Heart right ventricle (tissue), 16 donors: ENCODE measurements at places on chromosomes 16 and 17.

DNA sequence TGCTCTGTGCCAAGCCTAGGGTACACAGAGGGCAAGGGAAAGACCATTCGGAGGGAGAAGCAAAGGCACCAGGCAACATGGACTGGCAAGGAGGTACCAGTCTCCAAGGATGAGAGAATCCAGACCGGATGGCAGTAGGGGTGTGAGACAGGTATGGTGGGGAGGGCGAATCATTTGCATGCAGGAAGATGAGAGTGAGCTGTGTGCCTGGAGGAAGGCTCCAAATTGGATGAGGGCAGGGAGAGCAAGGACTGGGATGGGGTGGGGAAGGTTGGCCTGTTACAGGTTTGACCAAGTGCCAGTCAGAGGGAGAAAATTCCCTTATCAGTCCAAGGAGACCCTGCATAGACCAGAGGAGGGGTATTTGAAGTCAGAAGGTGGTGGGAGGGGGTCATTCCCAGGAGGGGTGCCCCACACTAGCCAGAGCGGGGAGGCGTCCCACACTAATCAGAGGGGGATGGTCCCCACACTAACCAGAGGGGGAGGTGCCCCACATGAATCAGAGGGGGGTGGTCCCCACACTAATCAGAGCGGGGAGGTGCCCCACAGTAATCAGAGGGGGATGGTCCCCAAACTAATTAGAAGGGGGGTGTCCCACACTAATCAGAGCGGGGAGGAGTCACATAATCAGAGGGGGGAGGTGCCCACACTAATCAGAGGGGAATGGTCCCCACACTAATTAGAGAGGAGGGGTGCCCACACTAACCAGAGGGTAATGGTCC lies 737 bp downstream of the CANT1 start:
- no peak for DNase-seq

DNA sequence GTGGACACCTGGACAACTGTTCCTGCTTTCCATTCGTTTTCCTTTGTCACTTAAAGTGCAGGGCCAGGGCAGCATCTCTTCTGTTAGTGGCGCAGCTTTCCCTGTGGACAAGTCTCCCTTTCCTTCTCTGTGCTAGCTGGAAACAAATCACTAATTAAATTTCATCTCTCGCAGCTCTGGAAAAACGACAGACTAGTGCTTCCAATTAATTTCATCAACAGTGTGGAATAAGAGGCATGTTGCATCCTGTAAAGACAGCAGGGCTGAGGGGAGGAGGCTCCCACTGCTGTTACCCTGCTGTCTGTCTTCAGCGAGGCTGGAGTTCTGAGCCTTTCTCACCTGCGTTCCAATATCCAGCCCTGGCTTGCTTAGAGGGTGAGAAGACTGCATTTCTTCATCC lies 352.1 kb upstream of the HSBP1 start:
- no peak for DNase-seq

DNA sequence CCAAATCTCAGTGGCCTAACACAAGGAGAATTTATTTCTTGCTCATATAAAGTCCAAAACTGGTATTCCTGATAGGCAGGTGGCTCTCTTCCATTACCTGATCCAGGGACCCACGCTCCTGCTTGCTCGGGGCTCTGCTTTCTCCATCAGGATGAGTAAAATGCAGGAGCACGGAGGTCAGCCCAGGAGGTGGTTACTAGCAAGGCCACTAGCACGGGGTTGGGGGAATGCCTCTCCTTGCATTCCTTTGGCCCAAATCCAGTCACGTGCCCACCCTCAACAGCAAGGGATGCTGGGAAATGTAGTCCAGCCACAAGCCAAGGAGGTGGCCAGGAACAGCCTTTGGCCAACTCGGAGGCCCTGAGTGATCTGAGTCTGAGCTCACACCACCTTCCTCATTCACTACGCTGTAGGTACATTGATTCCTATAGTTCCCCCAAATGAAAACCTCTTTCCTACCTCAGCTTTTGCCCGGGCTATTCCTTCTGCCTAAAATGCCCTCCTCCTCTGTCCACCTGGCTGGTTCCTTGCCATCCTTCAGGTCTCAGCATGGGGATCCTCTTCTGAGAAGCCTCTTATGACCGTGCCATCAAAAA lies 38.3 kb upstream of the HAPSTR1 start:
- peak; percentile 32 for DNase-seq

- DNase-seq, result peak; percentile 43
These were observed 615 bp downstream of the PHKG2 start for GRCh38 chr16:30748634-30749445.

- DNase-seq, result no peak
These were observed 36.0 kb downstream of the PGS1 start for GRCh38 chr17:78414178-78415162.

GRCh38 chr16:27924411-27925118 lies 138.9 kb downstream of the GSG1L start:
- no peak for DNase-seq

- no peak for DNase-seq
These were observed 114.3 kb downstream of the RBFOX3 start for GRCh38 chr17:79496422-79497005.

DNA sequence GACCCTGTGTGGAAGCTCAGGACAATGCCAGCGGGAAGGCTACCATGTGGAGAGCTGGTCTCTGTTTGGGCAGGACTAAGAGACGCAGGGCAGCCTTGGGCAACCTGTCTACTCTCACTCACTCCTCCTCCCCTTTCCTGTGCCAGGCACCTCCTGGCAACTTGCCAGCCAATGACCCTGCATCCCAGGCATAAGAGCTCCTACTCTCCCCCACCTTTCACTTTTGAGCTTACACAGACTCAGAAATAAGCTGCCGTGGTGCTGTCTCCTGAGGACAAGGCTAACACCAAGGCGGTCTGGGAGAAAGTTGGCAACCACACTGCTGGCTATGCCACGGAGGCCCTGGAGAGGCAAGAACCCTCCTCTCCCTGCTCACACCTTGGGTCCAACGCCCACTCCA lies 2.6 kb downstream of the HBM start:
- DNase-seq, result no peak

DNA sequence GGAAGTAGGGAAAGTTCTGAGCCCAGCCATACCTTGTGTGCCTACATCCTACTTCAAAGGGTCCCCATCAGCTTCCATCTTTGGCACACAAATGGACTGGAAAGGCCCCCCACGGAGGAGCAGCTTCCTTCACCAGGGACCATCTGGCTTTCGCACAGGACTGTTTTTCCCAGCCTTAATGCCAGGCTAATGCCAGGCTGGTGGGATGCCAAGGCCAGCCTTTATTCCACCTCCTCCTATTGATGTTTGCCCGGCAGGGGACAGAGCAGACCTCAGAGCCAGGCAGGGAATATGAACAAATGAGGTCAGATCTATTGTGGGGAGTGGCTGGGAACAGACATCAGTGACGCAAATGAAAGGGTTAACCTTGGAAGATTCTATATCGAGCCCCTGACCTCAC lies 5.7 kb downstream of the GPR179 start:
- no peak for DNase-seq

DNA sequence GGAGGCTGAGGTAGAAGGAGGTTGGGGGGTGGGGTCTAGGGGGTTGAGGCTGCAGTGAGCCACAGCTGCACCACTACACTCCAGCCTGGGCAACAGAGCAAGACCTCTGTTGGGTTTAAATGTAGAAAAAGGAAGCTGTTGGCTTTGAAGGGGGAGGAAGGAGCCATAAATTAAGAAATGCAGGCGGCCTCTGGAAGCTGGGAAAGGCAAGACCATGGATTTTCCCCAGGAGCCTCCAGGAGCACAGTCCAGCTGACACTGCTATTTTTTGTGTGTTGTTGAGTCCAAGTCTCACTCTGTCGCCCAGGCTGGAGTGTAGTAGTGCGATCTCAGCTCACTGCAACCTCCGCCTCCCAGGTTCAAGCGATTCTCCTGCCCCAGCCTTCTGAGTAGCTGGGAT lies 15.9 kb downstream of the LITAF start:
- no peak for DNase-seq

DNA sequence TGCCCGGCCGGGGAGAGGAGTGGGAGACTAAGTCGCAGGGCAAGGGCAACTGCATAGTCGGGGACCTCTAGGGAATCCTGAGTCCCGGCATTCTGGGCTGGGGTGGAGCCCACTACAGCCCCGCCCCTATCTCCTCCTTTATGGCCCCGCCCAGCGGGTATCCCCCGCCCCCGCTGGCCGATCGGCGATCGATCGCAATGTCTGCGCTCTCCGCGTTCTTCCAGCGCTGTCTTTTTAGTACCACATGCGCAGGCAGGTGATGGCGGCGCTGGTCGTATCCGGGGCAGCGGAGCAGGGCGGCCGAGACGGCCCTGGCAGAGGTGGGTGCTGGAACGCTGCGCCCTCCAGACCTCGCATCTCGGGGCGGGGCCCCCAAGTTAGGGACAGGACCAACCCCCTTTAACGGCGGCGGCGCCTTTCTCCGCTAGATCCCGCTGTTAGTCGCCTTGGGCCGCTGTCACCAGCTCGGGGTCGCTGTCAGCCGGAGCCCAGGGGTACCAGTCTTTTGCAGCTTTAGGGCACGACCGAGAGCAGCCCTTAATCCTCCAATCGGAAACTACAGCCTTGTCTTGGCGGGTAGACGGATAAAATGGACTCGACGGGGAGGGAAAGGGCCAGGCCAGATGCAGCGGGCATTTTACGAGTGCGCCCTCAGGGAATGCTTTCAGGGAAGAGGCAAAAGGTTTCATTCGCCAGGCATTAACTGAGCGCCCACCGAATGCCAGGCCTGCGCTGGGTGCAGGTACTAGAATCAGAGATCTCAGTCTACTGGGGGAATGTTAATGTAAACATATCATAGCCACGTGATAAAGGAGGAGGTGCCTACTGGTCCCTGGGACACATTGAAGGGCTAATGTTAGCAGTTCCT lies at the start of gene DPH1:
Gene DPH1 (plus strand): TSS at position 243 of the 868 bp plus-strand sequence. CDS start 17 bp downstream, at position 260.
- DNase-seq, result peak; percentile 90

DNA sequence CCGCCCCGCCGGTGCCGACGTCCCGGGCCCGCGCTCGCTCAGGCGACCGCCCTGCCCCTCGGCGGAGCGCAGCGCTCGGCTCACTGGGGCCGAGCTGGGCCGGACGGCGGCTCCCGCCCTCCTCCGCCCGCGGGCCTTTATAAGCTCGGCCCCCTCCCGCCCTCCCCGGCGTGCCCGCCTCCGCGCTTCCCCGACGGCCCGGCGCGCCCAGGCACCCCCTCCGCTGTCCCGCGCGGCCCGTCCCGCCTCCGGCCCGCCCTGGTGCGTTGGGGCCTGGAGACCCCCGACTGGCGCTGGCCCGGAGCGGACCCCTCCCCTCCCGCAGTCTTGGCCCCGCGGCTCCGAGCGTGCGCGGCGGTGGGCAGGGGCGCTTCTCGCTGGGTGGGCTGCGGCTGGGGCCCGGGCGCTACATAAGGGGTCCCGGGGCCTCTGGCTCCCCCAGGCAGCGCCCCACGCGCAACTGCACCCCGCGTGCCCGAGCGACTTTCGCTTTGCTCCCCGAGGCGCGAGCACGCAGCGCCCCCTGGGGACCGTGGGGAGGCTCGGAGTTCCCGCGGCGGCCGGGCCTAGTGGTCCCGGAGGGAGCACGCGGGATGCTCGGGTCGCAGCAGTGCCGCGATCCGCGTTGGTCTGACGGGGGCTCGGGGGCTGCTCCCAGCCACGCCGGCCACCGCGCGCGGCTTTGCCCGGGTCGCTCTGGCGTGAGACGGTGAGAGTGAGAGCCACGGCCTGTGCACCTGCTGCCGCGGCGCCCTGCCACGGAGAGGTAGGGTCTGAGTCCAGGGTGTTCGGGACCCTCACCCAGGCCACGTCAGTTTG lies at the start of gene PIEZO1:
Gene PIEZO1 (minus strand): TSS at position 115 of the 819 bp plus-strand sequence. CDS start 256 bp downstream, outside the sequence.
- peak; percentile 81 for DNase-seq

DNA sequence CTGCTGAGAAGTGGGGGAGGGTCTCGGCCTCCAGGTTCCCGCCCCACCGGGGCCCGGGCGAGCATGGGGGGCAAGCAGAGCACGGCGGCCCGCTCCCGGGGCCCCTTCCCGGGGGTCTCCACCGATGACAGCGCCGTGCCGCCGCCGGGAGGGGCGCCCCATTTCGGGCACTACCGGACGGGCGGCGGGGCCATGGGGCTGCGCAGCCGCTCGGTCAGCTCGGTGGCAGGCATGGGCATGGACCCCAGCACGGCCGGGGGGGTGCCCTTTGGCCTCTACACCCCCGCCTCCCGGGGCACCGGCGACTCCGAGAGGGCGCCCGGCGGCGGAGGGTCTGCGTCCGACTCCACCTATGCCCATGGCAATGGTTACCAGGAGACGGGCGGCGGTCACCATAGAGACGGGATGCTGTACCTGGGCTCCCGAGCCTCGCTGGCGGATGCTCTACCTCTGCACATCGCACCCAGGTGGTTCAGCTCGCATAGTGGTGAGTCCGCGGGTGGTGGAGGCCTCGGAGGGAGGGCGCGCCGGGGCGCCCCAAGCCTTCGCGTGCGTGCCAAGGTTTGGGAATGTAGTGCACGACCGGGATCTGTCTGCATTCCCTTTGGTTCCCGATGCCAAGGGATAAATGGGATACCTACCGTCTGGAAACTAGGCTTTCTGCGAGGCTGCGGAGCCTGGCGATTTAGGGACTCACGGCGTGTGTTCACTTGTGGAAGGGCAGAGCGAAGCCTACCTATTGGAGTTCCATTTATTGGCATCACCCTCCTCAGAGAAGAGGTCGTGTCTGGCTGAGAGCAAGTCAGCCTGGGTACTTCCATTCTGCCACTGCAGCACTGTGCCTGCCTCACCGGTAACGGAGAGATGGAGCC lies 1.0 kb downstream of the ZNRF1 start:
- peak; percentile 41 for DNase-seq

DNA sequence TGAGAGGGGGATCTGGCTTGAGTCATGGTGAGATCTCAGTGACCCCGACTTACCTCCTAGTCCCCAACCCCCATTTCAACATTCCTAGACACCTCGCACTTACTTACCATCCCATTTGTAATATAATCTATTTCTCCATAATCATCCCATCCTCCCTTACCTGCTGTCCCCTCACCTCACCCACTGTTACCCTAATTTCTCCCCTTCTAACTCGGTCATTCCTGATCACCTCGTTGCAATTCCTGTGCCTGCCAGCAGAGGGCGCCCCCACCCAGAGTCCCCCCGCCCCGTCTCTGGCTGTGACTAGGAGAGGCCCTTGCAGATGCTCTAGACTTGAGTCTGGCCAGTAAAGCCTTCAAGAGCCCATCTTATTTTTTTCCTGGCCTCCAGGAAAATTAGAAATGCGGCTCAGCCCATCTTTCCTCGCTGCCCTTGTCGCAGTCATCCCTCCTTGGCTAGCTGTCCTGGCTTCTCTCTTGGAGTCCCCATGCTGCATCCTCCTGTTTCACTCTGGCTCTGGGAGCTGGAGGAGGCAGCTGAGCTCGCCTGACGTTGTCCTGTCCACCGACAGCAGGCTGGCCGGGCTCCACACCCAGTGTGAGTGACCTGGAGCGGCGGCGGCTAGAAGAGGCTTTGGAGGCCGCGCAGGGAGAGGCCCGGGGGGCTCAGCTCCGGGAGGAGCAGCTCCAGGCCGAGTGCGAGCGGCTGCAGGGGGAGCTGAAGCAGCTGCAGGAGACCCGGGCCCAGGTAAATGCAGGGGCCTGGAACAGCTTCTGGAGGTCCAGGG lies 5.0 kb downstream of the TBKBP1 start:
- DNase-seq, result peak; percentile 71

- peak; percentile 47 for DNase-seq
These were observed 1.2 kb downstream of the MAF start for GRCh38 chr16:79599256-79599836.

- peak; percentile 66 for DNase-seq
These were observed 4.9 kb downstream of the MAP3K14 start for GRCh38 chr17:45311760-45312476.
